ENCODE measurements at places on chromosomes 5 and 9.
A peak's percentile ranks its signal among the peaks of the same experiment; 100 is the strongest.

- no peak for DNase-seq
Measured at GRCh38 chr5:67015541-67016191, 180.9 kb downstream of the CD180 start.

- DNase-seq: no peak
Measured at GRCh38 chr9:136667214-136667939, 4.7 kb downstream of the EGFL7 start.

- DNase-seq: peak; percentile 45
Measured at GRCh38 chr9:134620751-134621557, 20.6 kb upstream of the COL5A1 start.

GRCh38 chr5:158698023-158698639 is 401.6 kb downstream of the EBF1 start:
- DNase-seq: no peak

DNA sequence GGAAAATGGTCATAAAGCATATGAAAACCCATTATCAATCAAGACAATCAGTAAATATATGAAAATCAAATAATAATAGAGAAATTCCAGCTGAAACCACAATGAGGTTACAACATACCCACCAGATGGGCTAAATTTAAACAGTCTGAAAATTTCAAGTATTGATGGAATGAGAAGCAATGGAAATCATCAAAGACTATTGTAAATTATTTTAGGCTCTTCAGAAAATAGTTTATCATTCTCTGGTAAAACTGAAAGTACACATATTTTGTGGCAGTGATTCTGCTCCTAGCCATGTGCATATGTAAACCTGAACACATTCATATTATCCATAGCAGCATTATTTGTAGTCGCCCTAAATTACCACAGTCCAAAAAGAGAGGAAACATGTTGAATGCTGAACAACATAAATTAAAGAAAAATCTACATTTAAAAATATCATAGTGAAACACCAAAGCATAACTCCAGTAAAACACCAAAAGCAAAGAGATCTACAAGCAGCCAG is 215.3 kb downstream of the PRELID2 start:
- no peak for DNase-seq

DNA sequence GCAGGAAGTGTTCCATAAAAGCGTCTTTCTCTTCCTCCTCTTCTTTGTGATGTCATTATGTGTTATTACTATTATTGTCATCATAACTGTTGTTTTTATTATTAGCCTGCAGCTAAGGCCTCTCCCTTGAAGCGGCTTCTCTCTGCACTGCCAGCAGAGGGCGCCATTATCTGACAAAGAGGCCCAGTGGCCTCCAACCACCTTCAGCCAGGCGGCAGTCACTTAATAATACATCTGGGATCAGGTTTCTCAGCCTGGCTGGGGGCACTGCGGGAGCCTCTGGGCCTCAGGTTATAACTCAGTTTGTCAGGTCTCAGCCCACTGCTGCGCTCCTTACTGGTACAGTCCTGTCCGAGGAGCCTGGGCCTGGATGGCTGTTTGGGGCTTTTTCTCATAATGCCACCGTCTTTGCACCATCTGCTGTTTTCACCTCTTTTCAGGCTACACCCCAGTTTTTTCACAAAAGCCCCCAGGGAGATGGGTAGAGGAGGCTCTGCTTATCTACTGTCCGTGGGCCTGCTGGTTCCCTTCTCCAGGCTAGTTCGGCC is 281.9 kb downstream of the NSG2 start:
- DNase-seq: no peak
